ENCODE measurements at places on chromosomes 12 and 14.

- DNase-seq: no peak
These were observed 37.5 kb downstream of the SLC2A13 start for GRCh38 chr12:40068416-40068815.

- DNase-seq: no peak
These were observed 220.1 kb downstream of the SOX5 start for GRCh38 chr12:23729359-23729758.

DNA sequence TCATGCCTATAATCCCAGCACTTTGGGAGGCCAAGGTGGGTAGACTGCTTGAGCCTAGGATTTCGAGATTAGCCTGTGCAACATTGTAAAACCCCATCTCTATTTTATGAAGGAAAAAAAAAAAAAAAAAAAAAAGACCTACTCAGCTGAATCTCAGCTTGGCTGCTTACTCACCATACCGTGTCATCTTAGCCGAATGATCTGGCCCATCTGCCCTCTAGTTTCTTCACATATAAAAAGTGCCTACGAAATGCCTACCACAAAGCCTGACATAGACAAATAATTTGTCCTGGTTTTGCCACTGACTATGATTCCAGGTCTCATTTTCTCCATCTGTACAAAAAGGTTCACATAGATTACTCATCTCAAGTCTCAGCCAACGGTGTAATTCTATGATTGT lies 10.1 kb downstream of the DIABLO start:
- DNase-seq: no peak

- DNase-seq: no peak
These were observed 25.9 kb upstream of the BLTP3B start for GRCh38 chr12:100168562-100168961.

GRCh38 chr14:42140831-42141279 lies 534.2 kb downstream of the LRFN5 start:
- no peak for DNase-seq

- DNase-seq: no peak
These were observed 1.3 kb upstream of the JDP2 start for GRCh38 chr14:75426332-75427125.

DNA sequence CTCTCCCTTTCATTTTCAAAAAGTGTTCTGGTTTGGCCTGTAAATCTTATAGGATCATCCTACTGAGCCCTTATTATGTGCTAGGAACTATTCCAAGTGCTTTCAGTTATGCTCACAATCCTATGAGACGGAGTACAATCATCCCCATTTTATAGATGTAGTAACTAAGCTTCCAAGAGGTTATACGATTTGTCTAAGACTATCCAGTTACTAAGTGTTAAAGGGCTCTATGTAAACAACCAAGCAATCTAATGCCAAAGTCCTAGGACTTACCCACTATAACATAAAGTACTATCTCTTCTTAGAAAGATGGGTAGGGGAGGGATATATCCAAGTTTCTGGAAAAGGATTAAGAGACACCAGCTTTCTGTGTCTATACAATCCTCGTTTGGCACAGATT lies 6.7 kb downstream of the CFL2 start:
- no peak for DNase-seq

DNA sequence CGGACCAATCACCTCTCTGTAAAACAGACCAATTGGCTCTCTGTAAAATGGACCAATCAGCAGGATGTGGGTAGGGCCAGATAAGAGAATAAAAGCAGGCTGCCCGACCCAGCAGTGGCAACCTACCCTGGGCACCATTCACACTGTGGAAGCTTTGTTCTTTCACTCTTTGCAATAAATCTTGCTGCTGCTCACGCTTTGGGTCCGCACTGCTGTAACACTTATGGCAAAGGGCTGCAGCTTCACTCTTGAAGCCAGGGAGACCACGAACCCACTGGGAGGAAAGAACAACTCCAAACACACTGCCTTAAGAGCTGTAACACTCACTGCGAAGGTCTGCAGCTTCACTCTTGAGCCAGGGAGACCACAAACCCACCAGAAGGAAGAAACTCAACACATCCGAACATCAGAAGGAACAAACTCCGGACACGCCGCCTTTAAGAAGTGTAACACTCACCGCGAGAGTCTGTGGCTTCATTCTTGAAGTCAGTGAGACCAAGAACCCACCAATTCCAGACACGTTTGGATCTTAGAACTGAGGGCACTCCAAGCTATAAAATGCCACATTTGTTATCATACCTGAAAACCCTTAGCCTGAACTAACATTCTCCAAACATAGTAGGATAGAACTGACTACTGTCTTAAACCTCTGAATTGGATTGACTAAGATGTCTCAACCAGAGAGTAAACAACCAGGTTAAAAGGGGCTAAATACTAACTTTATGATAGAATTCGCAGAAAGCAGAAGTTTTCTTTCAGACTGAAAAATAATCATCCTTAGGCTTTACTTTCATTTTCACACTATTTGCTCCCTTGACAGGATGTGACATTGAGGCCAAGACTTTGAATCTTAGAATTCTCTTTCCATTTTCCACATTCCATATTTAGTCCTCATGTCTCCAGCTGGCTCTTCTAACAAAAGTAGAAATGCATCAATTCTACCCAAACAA lies 33.6 kb downstream of the CDKL1 start:
- no peak for DNase-seq

DNA sequence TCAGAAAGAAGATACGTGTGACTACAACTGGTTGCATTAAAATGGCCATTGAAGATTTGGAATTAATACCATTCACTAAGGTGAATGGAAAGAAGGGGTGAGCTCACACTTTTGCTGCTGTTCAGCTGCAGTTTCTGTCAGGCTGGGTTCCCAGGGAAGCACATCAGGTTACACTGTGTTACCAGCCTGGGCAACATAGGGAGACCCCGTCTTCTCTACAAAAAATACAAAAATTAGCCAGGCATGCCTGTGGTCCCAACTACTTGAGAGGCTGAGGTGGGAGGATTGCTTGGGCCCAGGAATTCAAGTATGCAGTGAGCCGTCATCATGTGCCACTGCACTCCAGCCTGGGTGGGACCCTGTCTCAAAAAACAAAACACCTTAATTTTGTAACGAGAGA lies 12.9 kb upstream of the ZCCHC8 start:
- no peak for DNase-seq

DNA sequence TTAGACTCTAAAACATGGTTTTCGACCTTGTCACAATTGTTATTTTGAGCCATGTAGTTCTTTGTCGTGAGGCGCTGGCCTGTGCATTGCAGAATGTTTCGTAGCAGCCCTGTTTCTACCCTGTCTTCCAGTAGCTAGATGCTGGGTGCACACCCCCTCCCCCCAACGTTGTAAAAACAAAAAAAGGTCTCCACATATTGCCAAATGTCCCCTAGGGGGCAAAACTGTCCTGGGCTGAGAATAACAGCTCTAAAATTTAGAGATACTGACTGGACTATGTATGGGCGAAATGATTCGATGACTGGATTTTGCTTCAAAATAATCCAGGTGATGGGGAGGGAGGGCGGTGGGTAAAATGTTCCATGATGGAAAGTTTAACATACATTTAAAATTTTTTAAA lies 126.1 kb upstream of the FUT8 start:
- DNase-seq: no peak

GRCh38 chr14:103746701-103747100 lies 31.1 kb downstream of the ZFYVE21 start:
- DNase-seq: no peak

DNA sequence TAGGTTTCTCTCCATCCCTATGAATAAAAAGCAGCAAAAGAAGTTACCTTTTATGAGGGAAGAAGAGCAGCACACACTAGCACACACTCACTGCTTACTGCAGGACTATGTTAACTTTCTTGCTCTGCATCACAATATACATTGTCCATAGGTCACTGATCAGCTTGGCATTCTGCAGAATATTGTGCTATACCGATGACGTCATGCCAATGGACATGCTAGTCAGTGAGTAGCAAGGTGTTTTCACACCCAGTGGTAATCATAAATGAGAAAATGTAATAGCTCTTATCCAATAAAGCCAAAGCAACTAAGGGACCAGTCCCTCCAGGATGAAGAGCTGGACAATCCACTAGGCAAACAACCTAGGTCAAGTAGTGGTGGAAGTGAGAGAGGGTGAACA lies 16.7 kb upstream of the ZDHHC17 start:
- no peak for DNase-seq

- DNase-seq: no peak
These were observed 66.4 kb downstream of the UNC79 start for GRCh38 chr14:93496856-93497741.

GRCh38 chr12:57864442-57865083 lies 18.0 kb upstream of the CTDSP2 start:
- DNase-seq: no peak

DNA sequence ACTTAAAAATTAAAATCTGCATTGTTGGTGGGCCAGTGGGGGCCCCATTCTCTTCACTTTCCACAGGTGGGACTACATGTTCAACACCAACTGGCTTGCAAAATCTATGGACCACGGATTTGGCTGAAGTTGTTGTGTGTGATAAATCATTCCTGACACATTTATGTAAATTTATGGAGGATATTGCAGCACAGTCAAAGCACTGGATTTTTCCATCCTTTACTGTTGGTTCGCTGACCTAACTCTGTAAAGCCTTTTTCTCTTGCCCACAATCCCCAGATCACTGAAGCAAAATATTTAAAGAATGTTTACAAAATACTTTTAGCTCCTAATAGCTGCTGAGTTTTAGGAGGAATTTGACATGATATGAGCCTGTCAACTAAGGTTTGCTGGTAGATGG lies 219.7 kb upstream of the PRICKLE1 start:
- no peak for DNase-seq

- no peak for DNase-seq
These were observed 104.6 kb downstream of the EFCAB11 start for GRCh38 chr14:89849931-89850330.

DNA sequence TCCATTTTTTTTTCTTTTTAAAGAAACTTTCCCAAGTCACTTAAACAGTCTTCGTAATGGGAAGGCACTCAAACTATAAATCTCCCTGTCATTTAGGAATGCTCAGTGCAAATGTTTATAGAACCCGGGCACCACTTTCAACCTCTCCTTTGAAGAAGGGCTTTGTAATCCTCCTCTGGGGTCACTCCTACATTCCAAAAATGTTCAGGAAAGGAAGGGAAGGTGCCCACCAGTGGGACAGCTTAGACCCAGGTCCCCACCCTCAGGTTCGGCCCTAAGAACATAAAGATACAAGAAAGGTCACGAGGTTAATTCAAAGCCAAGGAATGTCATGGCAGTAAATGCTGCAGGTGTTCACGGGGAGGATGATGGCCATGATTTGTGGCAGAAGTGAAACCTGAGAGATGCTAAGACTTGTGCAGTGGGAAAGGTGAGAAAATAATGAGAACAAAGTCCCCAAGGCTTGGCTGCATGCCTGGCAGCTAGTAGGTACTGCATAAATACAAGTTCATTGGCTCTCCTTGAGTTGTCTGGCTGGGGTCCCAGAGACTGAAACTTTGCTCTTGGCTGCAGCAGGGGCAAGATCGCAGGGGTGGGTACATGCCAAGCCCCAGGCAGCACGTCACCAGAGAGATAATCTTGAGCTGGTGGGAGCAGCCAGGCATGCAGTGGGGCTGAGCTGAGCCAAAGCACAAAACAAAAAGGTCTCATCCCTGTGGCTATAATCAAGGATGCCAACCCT lies 21.1 kb downstream of the KRT18 start:
- no peak for DNase-seq

DNA sequence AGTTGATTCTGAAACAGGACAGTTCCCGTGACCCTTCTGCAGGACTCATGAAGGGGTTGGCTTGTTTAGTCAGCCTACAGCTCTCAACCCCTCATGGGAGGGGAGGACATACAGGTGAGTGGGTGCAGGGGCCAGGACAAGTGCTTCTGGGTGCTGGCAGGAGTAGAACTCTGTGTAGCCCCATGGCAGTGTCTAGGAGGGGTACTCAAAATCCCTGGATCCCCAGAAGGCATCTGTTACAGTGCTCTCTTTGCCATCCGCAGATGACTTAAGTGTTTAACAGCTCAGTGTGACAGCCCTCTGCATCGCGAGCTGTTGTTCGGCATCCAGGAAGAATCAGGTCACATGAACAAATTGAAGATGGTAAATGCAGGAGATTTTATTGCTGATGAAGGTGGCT lies 91.0 kb downstream of the PIK3C2G start:
- no peak for DNase-seq

DNA sequence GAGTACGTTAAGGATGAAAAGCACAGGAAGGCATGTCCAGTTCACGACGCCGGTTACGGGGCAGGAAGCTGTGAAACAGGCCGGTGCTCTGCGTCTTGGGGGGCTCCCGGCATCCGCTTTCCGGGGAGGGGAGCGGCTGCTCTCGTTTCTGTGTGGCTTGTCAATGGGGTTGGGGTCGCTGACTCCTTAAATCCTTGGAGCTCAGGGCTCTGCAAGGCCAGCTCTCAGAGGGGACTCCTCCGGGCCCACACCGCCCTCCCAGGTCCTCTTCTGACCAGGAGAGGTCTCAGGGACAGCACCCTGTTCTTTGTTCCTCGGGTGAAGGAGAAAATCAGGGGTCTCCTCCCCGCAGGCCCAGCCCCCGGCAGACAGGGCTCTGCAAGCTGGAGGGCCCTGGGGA lies 78.1 kb downstream of the GALNT9 start:
- DNase-seq: no peak

GRCh38 chr14:68248481-68249255 lies 429.1 kb downstream of the RAD51B start:
- DNase-seq: peak; percentile 51

DNA sequence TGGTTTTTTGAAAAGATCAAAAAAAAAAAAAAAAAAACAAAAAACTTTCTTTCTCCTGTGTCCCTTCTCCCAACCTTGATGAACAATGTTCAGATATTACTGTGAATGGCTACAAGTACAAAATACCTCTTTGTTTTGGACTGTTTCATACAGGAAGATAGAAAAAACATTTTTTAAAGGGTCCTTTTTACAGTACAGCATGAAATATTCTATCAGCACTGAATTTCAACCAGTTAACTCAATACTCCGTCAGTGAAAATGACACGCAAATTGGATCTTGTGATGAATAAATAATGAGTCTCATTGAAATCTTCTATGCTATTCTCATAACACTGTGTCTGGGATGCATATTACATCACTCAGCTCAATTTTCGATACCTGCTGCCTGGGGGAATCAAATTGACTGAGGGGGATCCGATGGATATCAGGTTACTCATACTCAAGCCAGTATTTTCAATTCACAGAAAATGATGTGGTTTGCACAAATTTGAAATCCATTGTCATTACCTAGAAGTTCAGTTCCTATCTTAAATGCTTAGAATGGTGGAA lies 179.6 kb downstream of the TMTC2 start:
- DNase-seq: no peak

GRCh38 chr14:106586098-106586704 lies 1059.8 kb downstream of the TMEM121 start:
- peak; percentile 81 for DNase-seq

DNA sequence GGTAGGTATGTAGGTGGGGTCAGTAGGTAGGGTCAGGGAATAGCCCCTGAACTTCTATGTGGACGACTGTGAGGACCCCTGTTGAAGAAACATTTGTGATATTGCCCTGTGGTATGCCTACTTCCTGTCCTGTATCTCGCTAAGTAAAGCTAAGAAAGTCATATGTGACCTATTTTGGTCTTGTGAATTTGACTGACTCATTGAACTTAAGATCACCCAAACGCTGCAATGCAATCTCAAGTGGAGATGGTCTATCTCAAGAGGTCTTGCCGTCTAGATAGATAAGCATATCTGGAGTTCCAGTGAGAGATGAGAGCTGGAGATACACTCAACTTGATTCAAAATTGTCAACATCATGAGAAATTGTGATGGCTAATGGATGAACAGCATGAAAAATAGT lies 73.8 kb downstream of the TRAFD1 start:
- DNase-seq: no peak
